NCI-H2081 (cell line): ENCODE measurements at places on chromosomes 5 and 9.

- DNase-seq = no peak
These were observed 21.4 kb downstream of the SPINK1 start for GRCh38 chr5:147809830-147810666.

- no peak for DNase-seq
These were observed 296.8 kb downstream of the PDE4D start for GRCh38 chr5:59596586-59597350.

- DNase-seq = no peak
These were observed 4.0 kb downstream of the KLF4 start for GRCh38 chr9:107485458-107486043.

- no peak for DNase-seq
These were observed 31.4 kb downstream of the ZCCHC7 start for GRCh38 chr9:37151812-37152211.

DNA sequence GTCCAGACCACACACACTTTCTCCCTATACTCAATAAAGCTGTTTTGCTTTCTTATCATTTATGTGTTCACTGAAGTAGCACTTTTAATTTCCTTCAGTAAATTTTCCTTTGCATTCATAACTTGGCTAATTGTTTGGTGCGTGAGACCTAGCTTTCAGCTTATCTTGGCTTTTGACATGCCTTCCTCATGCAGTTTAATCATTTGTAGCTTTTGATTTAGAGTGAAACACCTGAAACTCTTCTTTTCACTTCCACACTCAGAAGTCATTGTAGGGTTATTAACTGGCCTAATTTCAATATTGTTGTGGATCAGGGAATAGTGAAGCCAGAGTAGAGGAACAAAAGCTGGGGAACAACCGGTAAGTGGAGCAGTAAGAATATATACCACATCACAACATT, 114.7 kb downstream of the ST8SIA4 start:
- DNase-seq = no peak

GRCh38 chr9:33388110-33388994, 14.0 kb downstream of the AQP7 start:
- no peak for DNase-seq

- no peak for DNase-seq
These were observed 4.6 kb upstream of the BARX1 start for GRCh38 chr9:93959739-93960154.
